Central memory CD4-positive, alpha-beta T cell (primary cell): ENCODE measurements at places on chromosomes 1 and 21.

DNA sequence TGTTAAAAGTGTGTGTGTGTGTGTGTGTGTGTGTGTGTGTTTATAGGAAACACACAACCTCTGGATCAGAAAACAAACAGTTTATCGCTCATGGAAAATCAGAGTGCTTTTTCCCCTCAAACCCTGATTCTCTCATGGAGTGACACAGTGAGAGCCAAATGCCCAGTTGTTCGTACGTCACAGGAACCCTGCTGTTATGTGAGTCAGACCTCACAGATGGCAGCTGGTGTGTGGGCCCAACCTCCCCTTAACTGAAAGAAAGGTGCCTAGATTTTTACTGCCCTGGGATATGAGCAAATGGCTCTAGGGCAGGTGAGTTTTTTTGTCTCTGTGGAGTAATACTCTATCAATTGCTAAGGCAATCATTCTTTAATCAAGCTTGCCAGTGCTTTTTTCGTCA, 1788.1 kb downstream of the BRINP3 start:
- no peak for DNase-seq

- DNase-seq: no peak
Measured at GRCh38 chr1:20390589-20391331, 95.2 kb downstream of the CAMK2N1 start.

DNA sequence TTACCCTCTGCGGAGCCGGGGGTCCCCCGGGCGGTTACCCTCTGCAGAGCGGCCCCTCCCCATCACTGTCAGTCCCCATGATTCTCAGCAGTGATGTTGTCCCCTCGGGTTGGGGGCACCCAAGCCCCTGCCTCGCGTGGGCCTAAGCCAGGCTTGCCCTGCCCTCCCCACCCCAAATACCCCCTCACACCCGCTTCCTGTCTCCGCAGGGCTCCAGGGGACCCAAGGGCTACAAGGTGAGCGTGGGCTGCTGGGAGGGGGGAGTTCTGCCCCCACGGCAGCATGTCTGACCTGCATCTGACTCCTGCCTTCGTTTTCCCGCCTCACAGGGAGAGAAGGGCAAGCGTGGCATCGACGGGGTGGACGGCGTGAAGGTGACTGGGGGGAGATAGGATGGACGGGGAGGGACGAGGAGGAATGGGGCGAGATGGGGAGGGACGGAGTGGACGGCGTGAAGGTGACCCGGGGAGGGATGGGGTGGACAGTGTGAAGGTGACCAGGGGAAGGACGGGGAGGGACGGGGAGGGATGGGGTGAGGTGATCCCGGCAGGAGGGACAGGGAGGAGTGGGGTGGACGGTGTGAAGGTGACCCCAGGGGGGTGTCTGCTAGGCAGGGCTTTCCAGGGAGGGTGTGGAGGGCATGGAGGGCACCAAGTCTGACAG, 8.6 kb downstream of the COL6A1 start:
- no peak for DNase-seq

DNA sequence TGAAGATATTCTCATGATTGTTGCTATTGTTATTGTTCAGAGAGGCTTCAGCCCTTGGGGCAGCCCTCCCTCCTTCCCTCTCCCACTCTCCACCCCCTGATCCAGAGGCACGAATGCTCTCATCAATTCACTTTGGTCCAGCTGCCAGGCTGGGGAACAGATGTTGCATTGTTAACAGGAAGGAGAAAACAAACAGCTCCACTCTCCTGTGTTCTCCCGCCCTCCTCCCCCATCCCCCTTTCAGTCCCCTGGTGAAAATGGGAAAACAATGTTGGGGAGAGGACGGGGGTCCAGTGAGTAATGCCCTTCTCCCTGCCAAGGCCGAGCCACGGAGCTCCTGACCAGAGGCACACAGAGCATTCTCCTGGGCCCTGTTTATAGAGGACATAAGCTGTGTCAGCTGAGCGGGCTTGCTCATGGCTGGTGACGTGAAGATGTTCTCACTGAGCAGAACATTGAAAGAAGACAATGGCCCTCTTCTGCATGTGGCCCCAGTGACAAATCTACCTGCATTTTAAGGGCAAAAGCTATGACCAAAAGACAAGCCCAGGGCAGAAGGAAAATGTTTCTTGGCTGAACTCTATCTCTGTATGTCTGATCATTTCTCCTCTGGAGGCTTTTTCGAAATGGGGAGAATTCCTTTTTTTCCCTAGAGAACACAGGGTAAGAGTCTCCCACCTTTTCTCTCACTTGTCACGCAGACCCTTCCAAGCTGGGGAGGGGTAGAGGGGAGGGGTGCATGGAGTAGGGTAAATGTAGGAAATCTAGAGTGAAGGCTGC, 111.7 kb downstream of the GLUL start:
- no peak for DNase-seq

GRCh38 chr1:10216090-10216749, 5.8 kb downstream of the KIF1B start:
- no peak for DNase-seq

DNA sequence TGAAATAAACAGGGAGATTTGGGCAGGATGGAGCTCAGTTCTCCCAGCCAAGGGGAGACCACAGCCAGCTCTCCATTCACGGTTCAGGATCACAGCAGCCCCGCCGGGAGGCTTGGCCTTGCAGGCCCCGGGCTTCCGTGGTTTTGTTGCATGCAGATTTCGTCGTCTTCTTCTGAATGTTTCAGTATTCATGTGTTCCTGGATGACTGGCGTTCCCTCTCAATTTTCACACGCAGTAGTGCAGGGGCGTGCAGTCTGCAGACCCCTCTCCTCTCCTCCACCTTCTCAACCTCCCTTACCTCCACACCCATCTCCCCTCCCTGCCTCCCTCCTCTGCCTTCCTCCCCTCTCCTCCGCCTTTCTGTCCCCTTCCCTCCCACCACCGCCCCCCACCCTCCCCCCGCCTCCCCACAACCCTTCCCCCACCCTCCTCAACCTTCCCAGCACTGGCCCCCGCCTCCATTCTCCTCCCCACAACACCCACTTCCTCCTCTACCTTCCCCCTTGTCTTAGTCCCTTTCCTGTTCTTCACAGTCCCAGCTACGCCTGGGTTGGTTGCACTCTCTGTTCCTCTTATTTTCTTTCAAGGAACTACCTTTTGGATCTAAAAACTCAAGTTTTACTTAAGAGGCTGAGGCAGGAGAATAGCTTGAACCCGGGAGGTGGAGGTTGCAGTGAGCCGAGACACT, 8.4 kb upstream of the SLC19A1 start:
- peak; percentile 17 for DNase-seq

DNA sequence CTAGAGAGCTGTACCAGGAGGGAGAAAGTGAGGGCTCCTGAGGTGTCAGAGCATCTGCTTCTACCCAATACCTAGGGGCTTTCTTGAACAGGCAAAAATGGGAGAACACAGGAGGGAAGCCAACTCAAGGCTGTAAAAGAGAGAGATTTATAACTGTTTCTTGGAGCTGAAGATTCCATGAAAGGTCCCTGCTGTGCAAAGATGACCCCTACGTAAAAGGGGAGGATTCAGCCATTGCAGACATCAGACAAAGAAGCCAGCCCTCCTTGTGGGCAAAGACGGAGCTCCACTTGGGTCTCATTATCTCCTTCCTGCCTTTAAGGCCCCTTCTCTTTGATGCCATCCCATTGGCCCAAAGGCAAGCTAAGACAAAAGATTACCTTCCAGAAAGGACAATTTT, 524.1 kb upstream of the CAMK1G start:
- no peak for DNase-seq

DNA sequence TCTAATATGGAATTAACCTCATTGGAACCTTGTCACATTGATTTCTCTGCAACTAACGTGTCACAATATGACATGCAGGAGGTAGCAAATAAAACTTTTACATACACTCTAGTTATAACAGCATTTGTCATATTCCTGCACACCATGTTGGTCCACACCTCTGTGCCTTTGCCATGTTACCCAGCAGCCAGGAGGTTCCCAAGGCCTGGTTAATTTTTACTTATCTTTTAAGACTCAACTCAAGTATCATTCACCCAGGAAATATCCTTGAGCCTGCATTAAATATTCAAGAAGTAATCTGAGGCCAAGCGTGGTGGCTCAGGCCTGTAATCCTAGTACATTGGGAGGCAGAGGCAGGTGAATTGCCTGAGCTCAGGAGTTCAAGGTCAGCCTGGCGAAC, 447.2 kb upstream of the NR5A2 start:
- DNase-seq: no peak

- no peak for DNase-seq
Measured at GRCh38 chr1:185733818-185734735, at the start of gene HMCN1. Gene HMCN1 (plus strand): TSS chr1:185734391. CDS start chr1:185734780, 389 bp downstream.

- DNase-seq: no peak
Measured at GRCh38 chr1:7150724-7151280, 365.5 kb downstream of the CAMTA1 start.

DNA sequence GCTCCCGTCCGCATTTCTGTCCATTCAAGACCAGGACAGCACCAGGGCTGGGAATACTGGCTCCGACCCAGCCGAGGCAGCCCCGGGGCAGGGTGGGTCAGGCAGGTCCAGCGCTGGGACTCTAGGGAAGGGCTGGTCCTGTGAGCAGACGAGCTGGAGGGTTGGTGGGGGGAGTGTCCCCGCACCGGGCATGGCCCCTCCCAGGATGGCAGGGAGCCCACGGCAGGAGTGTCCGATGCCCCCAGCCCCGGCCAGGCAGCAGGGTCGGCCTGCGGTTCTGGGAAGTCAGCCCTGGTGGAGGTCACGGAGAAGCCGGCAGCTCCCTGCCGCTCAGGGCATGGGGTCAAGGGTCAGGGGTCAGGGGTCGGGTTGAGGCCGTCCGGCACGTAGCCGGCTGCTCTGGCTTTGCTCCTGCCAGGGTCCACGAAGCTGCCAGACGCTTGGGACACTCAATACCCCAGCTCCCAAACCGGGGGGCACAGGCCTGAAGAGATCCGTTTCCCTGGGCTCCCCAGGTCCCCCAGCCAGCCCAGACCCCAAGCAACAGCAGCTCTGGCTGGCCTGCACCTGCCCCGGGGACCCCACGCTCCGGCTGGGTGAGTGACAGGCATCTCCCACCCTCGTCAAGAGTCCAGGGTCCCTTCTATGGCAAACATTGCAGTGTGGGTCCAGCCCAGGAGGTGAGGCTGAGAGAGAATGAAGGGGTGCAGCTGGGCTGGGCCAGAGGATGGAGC, 6.7 kb downstream of the C1QTNF12 start:
- no peak for DNase-seq
